ENCODE measurements at places on chromosomes 12 and 14.

DNA sequence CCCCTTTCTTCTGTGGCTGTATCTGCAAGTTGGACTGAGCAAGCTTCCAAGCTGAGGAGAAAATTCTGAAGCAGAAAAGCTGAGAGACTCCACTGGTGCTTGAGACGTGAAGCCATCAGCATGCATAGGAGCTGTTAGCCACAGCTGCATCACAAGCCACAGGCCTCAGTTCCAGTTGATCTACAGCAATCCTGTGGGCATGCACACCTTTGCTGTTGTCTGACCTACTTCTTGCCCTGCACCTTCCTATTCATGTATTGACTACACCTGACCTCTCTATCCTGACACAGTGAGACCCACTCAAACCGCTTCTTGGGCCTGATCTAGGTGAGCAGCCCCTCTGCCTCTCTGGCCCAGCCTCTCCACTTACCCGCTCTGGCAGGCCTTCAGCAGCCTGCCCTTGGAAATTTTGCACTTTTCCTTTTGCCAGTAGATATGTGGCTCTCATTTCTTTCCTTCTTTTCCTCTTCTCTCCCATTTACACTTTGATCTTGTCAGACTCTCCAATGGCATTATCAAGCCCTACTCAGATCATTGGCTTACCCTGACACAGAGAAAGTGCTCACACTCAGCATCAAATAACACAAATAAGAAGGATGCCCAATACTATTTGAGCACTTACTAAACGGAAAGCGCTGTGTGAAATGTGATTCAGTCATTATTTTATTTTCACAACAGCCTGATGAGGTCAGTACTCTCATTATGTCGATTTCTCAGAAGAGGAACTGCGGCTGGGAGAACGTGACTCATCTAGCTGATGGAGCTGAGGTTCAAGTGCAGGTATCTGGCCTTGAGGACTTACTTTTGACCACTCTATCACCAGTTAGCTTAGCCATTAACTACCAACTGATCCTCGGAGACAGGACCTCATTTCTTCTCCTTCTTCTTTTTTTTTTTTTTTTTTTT, 21.9 kb upstream of the PTGR2 start:
- peak; percentile 47 for DNase-seq

DNA sequence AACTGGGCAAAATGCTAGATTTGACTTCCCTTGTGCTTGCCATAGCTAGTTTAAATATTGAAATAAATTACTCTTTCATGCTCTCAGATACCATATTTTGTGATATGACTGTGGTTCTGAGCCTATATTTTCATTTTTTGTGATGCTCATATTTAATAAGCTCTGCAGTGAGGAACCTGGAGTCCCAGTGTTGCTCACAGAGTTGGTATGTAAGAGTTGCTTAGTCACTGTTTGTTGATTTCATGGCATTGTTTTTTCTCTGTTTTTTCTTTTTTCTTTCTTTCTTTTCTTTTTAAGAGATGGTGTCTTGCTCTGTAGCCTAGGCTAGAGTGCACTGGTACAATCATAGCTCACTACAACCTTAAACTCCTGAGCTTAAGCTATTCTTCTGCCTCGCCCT, 750.5 kb upstream of the TMEM132C start:
- DNase-seq, result no peak

DNA sequence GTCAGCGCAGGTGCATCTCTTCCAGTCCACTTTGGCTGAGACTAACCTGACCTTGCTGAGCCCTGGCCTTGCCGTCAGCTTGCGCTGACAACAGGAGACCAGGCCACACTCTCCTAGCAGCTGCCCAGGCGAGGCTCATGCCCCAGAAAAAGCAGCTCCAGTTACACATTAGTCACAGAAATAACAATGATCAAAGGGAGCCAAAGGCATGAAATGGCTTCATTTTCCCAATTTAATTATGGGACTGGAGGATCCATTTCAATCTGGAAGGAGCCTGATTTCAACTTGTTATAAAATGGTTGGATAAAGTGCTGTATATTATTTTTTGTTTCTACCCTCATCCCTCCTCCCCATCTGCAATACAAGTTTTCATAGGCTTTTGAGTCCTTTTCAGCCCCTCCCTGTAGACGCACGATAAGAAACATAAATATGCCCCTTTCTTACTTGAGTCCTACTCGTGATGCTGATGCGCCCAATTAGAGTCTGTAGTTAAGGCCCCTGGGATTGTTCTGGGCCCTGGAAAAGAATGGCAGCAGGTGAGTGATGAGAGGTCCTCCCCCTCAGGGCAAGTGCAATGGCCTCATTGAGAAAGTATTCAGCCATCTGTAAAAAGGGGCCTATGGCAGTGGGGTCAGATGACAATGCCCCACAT, 376.0 kb downstream of the C12orf75 start:
- DNase-seq, result no peak

GRCh38 chr12:79932357-79932756, 2.5 kb downstream of the PPP1R12A start:
- DNase-seq, result no peak

DNA sequence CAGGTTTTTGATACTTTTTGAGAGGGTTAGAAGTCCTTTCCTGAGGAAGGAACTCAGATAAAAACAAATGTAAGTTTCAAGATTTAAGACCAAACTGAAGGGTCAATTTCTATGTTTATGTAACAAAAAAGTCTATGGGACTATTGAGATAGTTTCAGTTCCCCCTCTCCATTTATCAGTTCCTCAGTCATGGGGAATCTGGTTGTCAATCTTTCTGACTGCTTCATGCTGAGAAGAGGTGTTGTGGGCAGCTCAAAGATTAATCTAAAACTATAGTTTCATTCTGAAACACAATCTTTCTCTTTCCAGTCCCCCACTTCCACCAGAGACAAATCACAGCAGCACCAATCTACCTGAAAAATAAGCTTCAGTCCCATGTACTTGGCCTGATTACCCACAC, 93.7 kb downstream of the KCNMB4 start:
- DNase-seq, result no peak

GRCh38 chr14:68362846-68363245, 430.0 kb downstream of the ZFP36L1 start:
- no peak for DNase-seq

DNA sequence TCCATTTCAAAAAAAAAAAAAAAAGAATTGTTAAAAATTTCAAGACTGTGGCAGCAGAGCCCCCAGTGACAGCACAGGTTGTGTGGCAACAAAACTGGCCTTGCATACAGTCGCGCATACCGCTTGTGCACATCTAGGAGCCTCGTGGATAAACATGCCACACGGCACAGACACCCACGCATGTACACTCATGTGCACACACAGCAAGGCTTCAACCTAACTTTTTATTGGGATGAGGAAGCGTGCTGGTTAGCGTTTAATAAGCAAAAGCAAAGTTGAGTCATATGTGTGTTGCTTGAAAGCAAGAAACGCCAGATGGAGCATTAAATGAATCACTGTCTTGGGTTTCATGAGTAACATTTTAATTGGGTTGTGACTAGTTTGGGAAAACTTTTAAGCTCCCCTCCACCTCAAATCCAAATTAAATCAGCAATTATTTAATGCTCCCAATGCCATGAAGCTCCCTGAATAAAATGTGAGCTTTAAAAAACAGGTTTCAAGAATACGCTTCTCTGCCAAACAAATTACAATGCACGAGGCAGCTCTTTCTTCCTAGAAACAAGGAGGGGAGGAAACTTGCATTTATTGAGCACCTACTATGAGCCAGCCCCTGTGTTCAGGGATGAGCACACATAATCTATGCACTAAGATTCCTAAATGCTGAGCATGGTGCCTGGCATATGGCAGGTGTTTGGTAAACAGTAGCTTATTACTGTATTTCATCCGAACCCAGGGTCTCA, 35.7 kb upstream of the EML1 start:
- DNase-seq, result no peak

GRCh38 chr14:89959853-89960445, 4.2 kb downstream of the TDP1 start:
- DNase-seq, result no peak

DNA sequence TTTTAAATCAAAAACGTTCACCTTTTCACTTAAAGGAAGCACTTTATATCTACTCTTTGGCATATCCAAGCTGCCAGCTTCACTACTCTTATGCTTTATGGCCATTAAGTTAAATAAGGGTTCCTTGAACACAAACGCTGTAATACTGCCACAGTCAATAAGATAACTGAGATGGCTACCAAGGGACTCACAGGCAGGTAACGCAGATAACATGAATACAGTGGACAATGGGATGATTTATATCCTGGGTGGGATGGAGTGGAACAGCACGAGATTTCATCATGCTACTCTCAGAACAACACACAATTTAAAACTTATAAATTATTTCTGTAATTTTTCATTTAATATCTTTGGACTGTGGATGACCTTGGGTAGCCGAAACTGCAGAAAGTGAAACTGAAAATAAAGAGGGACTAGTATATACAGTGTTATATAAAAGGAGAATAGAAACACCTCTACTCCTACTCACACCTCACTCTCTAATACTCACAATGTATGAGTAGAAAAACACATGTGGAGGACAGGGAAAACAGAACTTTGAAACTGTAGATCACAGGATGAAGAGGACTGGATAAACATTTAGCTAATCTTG, 367.3 kb downstream of the C12orf50 start:
- no peak for DNase-seq

GRCh38 chr12:38904537-38905479, 583 bp downstream of the CPNE8 start:
- no peak for DNase-seq

GRCh38 chr12:32897687-32898573, 1.4 kb upstream of the PKP2 start:
- DNase-seq, result no peak

DNA sequence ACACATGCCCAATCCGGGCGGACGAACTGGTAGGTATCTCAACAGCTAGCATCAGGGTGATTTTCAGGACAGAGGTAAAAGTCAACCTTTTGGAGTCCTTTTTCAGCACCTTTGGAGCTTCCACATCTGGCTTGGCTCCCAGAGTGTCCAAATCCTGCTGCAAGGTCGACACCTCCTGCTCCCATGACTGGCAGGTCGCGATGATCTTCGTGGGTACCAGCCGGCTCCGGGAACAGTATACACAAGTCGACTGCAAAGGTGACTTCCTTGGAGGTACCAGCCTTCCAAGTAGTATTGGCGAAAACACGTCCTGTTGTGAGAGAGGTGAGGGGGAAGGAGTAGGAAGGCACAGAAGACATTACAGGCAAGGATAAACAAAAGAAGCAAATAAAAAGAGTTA, 672.7 kb downstream of the TMEM121 start:
- DNase-seq, result no peak

GRCh38 chr14:73392329-73393257, 65.8 kb downstream of the NUMB start:
- no peak for DNase-seq

DNA sequence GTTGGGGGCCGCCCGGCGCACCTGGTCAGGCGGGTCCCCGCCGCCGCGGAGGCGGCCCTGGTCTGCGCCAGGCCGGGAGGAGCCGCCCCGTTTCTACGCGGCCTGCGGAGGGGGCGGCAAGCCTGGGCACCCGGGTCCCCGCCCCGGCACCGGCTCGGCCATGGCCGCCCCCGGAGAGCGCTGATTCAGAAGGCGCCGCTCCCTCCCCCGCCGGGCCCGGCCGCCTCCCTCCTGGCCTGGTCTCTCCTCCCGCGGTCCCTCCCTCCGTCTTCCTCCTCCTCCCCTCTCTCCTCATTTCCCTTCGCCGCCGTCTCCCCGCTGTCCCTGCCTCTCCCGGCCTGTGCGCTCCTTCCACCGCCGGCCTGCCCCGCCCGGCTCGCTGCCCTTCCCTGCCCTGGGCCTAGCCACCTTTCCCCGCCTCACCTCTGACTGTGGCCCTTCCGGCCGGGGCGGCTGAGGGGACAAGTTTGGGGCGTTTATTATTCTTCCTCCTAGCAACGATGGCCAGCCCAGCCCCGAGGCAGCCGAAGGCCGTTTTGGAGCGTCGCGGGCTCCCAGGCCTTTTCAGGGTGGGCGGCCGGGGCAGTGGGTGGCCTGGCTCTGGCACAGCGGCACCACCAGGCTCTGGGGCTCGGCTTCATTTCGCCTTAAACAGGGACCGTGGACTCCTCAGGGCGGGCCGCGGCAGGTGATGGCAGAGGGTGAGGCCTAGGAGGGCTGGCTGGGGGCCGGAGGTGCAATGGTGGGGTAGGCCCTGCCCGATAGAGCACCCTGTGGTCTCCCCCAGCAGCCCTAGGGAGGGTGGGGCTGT, 768 bp downstream of the CEP170B start:
- DNase-seq, result peak; percentile 31

DNA sequence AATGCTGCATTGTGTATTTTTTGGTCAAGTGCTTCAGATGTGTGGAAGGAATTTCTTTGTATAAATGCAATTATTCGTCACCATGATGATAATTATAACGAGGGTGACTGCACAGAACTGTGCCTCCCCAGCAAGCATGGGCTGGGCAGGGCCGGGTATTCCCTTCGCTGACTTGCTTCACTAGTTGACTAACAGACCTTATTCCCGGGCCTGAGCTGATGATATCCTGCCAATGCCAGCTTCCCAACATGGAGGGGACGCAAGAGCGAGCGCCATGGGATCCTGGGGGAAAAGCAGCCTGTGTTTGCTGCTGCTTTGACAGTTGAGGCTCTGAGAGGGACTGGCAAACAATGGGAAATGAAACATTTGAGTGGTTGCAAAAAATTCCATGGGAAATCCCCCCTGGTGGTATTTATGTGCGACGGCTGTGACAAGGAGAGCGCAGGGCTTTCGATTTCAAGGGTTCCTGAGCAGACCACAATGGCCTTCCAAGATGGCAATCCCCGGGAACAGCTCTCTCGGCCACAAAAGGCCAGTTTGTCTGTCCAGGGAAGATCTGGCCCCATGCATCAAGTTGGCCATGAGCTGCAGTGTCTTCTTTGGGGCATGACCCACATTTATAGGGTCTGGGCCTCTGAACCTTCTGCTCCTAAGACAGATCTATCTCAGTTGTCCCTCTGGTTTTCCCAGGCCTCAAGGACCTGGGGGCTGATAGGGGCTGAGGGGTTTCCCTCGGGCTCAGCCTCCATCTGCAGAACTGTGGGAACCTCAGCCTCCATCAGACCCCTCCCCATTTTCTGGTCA, 21.9 kb upstream of the MAP1LC3B2 start:
- DNase-seq, result no peak

GRCh38 chr12:40376533-40377267, 151.9 kb downstream of the LRRK2 start:
- no peak for DNase-seq

DNA sequence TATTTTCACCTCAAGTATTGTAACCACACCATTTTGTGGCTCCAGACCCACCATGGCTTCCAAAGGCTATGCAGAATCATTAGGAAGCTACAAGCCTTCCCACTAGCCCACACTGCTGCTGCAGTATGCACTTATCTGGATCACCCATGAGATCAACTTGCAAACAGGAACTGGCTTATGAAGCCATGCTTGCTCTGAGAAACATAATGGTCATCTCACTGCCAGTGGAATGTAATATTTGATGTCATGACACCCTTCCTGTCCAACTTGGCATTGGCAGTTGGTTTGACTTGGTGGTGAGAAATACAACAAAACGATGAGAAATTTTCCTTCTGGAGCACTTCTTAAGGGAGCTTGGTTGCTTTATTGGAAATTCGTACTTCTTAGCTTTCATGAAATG, 69.3 kb upstream of the FRMD6 start:
- no peak for DNase-seq

- no peak for DNase-seq
Measured at GRCh38 chr12:64674367-64674922, 64.2 kb downstream of the RASSF3 start.
